ENCODE measurements at places on chromosomes 2 and 18.

DNA sequence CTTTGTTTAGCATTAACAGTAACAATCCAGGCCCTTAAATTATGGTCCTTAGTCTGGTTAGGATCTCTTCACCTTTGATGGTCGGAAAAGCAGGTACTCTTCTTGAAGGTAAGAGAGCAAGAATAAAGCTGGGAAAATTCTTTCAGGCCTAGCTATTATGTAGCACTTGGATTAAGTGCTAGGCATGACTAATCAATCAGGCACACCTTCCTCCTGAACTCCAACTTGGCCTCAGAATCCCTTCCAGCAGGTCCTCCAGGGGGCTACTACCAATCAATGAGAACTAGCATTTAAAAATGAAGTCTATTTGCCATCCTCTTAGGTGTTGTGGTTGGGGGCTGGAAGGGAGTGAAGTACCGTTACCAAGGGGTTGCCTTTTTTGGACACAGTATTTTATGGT is 3.7 kb downstream of the SMYD1 start:
- no peak for DNase-seq

- DNase-seq = no peak
Observed at GRCh38 chr2:2919574-2920365, 457.8 kb downstream of the EIPR1 start.

DNA sequence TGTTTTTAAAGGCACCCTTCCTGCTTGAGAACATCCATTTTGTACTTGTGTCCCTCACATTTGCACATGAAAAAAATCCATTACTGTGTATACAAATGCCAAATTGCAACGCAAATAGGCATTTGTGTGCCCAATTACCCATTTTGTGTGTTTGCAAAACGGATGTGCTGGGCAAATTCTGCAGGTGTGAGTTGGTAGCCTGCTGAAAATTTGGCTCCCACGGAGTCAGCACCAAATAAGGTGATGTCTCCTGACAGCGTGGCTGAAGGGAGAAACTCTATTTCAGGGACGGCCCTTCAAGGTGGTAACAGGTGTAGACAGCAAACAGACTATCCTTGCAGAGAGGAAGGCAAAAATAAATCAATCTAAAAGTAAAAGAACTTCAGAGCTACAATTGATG is 661.1 kb downstream of the BCL11A start:
- DNase-seq = no peak

GRCh38 chr18:23311351-23312121 is 141.6 kb upstream of the RIOK3 start:
- peak; percentile 90 for DNase-seq

GRCh38 chr18:12679183-12679786 is 21.4 kb upstream of the SPIRE1 start:
- no peak for DNase-seq

DNA sequence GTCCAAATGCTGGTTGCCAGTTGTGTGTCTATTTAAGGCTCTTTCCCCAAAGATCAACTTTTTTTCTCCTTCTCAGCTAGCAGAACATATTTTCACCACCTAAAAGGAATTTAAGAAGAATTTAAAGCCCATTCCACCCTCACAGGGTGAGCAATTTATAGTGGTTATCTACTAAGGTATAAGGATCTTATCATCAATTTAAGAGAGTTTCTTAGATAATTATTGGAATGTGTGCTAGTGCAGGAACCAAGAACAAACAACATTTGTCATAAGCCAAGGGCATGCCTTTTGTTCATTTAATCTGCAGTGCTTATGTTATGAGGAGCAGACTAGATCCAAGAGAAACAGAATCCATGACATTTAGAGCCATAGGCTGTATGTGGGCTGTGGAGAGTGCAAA is 37.2 kb downstream of the NLRC4 start:
- no peak for DNase-seq

DNA sequence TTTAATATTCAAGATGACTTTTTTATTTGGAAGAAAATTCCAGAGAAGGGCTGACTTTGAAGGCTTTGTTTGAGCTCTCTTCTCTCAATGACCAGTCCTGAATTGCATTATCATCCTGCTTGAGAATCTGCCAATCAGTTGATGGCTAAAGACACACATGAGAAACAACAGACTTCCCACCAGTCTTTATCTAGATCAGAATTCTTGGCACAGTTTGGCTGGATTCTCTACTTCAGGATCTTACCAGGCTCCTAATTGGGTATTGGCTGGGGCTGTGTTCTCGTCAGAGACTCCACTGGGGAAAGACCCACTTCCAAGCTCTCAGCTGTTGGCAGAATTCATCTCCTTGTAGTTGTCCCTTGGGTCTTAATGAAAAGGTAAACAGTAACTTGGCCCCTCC is 86.0 kb downstream of the WDSUB1 start:
- DNase-seq = no peak

DNA sequence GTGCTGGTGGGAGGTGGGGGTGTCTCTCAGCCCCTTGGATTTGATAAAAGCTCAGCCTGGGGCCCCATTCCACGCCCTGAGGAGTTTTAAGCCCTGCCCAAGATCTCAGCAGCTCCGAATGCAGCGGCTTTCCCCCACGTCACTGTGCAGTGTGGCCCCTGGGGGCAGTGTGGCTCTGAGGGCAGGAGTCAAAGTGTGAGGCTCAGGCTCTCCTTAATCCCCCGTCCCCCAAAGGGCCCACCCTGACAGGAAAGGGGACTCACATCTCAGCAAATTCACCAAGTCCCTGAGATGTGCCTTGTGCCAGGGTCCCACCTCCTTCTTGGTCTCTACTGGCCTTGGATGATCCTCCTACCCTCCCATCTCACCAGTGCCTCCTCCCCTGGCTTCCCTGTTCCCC is 25.2 kb downstream of the NPPC start:
- no peak for DNase-seq

- no peak for DNase-seq
Observed at GRCh38 chr2:109591206-109591605, 22.6 kb downstream of the SEPTIN10 start.

DNA sequence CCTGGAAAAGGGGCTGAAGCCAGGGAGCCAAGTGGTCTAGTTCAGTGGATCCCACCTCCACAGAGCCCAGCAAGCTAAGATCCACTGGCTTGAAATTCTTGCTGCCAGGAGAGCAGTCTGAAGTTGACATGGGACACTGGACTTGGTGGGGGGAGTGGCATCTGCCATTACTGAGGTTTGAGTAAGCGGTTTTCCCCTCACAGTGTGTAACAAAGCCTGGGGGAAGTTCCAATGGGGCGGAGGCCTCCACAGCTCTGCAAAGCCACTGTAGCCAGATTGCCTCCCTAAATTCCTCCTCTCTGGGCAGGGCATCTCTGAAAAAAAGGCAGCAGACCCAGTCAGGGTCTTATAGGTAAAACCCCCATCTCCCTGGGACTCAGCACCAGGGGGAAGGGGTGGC is 144.4 kb downstream of the PTPRM start:
- DNase-seq = no peak

GRCh38 chr2:18500333-18500732 is 60.1 kb downstream of the RDH14 start:
- DNase-seq = peak; percentile 76

DNA sequence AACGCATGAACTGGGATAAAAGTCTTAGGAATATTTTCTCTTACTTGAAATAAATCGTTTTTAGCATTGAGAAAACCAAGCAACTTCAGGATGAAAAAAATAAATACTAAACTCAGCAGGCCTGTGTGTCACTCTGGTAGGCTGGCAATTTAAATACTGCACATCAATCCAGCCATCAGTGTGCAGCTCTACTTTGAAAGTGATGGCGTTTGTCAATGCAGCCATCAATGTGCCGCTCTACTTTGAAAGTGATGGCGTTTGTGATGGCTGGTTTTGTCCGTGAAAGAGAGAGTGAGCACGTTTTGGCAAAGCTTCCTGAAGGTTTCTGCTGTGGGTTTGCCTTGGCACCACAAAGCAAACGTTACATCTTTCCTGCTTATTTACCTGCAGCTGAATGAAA is 543.5 kb upstream of the SALL3 start:
- no peak for DNase-seq

GRCh38 chr2:159046966-159047365 is 78.5 kb downstream of the TANC1 start:
- DNase-seq = no peak

- DNase-seq = peak; percentile 71
Observed at GRCh38 chr2:152369176-152369860, 34.3 kb downstream of the FMNL2 start.

DNA sequence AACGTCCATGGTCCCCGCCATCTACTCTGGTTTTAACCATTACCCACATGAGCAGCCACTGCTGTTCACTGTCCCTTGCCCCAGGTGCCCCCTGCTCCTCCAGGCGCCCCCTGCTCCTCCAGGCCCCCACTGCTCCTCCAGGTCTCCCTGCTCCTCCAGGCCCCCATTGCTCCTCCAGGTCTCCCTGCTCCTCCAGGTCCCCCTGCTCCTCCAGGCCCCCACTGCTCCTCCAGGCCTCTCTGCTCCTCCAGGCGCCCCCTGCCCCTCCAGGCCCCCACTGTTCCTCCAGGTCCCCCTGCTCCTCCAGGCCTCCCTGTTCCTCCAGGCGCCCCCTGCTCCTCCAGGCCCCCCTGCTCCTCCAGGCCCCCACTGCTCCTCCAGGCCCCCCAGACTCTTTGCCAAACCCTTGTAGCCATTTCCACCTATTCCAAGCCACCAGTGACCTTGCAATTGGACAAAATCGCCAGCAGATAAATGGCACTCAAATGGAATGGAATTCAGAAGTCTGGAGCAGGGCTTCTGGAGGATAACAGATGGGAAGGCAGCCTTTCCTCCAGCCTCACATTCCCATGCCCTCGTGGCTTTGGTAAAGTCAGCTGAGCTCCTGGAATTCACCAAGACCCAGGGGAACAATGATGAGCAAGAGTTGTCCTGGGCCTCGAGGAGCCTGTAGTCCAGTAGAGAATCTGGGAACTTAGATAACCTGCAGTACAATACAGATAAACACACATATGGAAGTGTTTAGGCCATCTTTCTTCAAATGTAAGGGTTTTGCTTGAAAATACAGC is 13.3 kb upstream of the RPL31 start:
- no peak for DNase-seq

DNA sequence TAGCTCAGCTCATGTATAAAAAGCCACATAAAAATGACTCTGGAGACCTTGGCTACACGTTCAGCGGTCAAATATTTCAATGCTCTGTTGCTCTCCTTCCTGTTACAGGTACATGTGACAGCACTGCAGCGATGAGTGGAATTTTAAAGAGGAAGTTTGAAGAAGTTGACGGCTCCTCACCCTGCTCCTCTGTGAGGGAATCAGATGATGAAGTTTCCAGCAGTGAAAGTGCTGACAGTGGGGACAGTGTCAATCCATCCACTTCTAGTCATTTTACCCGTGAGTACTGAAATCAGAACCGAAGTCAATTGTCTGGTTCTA is 125.4 kb downstream of the CSRNP3 start:
- no peak for DNase-seq

DNA sequence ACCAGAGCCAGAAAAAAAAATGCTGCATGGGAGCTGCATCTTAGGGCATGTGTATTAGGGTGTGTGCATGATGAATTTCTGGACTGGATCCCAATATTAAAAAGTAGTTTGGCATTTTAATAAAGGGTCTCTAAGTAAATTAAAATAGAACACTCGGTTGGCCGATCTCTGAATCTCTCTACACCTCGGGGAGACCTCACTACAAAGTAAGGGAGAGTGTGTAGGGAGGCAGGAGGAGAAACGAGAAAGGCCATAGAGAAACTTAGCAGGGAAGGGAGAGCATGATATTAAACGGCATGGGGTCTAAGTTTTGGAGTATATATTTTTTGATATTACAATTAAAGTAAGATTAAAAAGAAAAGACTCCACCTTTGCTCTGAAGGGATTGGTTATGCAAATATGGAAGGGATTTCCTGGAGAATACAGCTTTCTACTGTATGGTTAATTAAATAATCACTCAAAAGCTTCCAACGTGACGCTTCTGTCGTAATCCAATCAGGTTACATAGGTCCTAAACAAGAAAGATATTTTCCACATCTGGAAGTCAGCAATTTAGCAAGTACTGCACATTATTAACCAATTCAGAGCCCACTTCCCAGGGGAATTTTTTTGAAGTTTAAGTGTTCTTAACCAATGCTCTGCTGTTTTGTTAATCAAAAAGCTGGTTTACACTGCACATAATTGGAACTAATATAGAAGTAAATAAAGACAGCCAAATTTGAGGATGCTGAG is 1.0 kb upstream of the ZEB2 start:
- DNase-seq = peak; percentile 75

DNA sequence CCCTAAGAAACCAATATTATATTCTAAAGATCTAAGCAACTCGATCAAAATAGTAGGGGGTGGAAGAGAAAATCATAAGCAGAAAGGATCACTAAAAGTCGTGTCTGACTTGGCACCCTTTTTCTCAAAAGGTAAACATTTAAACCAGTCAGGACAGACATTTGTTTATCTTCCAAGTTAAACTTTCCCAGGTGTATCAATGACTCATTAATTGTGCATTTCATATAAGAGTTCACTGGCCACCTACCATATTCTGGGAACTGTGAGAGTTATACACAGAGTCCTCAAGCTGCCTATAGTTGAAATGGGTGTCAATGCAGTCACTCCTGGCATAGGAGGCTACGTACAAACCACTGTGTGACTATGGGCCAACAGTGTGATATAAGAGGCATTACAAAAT is 4.8 kb upstream of the ACVR1 start:
- DNase-seq = no peak

GRCh38 chr2:173652767-173653431 is 298.2 kb downstream of the CDCA7 start:
- peak; percentile 84 for DNase-seq

DNA sequence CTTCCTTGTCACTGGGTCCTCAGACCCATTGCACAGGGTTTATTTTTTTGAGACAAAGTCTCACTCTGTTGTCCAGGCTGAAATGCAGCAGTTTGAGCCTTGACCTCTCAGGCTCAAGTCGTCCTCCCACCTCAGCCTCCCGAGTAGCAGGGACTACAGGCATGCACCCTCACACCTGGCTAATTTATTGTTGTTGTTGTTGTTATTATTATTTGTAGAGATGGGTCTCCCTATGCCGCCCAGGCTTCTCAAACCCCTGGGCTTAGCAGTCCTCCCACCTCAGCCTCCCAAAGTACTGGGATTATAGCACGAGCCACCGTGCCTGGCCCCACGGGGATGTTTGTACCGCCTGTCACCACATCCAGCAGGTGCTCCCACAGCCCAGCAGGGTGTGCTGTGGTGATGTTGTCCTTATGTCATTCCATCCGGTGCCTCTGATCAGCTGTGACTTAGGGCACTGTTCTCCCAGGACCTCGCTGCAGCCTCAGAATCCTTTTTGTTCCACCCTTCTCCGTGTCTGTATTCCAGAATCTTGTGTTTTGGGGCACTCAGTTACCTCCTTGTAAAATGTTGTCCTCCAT is 182.3 kb downstream of the INO80D start:
- DNase-seq = no peak

DNA sequence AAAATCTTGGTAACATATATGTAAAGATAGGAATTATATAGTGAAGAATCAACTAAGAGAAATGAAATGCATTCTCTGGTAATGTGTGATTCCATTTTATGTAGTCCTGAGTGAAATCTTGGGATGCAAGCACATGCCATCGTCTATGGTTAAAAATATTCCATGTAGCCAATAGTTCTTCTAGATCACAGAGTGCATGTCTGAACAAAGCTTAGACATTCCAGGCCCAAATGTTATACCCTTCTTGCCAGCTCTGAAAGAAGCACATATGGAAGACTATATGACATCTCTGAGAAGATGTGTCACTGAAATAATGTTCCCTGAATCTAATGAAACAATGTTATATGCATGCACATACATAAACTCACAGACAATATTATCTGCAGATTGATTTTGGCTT is 92.3 kb upstream of the TFPI start:
- no peak for DNase-seq

GRCh38 chr2:145615626-145616025 is 1095.7 kb upstream of the ZEB2 start:
- DNase-seq = no peak
